ENCODE measurements at places on chromosomes 7 and 10.

- no peak for DNase-seq
Measured at GRCh38 chr10:103835096-103836050, 20.0 kb downstream of the SH3PXD2A start.

DNA sequence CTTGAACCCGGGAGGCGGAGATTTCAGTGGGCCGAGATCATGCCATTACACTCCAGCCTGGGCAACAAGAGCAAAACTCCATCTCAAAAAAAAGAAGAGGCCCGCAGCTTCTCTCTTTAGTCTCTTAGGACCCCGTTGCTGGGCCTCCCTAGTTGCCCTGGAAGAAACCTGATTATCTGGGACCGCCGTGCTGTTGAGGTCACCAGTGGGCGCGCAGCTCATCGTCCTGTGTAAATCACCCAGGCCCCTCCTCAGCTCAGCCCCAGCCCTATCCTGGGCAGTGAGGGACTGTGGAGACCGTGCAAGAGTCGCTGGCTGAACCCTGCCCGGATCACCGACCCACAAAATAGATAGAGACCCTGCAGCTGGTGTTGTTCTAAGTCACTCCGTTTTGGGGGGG is 85.0 kb downstream of the UNCX start:
- DNase-seq: no peak

DNA sequence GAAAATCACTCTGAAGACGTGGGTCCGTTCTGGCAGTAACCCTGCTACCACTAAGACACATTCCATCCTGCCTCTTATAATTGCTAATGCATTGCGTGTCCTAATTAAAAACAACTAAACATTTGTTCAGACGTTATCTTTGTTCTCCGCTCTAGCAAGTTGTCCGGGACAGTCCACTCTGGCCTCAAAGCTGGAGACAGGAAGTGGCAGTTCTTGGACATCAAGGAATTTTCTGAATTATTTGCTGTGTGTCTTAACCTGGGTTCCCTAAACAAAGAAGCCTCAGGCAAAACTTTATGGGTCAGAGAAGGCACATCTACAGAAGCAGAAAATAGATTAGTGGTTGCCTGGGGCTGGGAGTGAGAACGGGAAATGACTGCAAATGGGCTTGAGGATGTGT is 199.1 kb downstream of the CALN1 start:
- DNase-seq: no peak

- no peak for DNase-seq
Measured at GRCh38 chr7:106965108-106965507, 79.4 kb upstream of the PRKAR2B start.

DNA sequence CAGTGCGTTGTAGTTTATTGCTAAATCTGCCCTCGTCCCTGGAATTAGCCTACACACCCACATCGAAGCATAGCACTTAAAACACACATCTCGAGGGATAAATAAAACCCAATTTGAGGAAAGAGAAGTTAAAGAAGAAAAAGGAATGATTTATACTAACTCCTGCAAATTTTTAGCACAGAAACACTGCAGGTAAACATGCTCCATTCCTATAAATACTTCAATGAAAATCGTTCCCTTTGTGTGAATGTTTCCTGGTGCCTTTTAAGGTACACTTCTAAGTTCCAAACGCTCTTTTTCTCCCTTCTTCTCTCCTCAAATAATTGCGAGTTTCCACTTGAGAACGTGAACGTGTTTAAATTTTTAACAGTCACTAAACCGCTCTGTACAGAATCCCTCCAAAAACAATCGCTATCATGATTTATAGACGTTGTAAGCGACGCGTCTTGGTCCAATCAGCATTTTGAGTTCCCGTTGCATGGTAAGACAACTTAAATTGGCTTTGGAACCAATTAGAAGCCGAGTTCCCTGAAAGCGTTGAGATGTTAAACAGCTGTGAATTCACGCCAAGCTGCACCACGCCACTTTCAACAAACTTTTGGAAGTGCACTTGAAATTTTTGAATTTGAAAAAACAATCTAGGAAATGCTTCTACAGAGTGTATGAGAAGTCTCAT is 12.5 kb upstream of the EBLN1 start:
- peak; percentile 60 for DNase-seq

- DNase-seq: no peak
Measured at GRCh38 chr7:140042386-140042670, 20.4 kb downstream of the PARP12 start.

DNA sequence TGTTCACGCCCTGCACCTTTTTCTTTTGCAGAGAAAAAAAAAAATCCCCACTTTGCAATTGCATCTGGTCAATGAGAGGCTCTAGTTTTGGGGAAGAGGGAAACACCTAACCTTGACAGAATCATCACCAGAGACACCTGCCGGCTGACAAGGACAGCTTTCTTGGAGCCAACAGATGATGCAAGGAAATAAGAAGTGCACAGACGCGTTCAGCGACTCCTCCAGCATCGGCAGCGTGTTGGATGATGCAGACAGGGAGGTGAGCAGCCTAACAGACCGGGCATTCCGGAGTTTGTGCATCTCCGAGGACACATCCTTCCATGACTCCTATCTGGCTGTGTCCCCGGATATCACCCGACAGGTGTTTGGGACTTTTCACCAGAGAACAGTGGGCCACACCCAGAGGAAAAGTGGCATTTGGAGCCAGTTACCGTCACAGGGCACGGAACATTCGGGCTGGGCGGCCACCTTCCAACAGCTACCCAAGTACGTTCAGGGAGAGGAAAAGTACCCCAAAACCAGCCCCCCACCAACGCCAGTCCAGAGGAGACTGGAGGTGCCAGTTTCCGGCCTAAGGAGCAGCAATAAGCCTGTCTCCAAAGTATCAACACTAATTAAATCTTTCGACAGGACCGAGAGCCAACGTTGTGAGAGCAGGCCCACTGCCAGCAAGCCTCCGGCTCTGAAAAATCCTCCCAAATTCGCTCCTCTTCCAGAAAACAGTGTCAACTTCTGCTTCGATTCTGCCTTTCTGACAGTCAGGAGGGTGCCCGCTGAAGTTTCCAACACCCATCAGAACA is 23.6 kb downstream of the C10orf71 start:
- no peak for DNase-seq

DNA sequence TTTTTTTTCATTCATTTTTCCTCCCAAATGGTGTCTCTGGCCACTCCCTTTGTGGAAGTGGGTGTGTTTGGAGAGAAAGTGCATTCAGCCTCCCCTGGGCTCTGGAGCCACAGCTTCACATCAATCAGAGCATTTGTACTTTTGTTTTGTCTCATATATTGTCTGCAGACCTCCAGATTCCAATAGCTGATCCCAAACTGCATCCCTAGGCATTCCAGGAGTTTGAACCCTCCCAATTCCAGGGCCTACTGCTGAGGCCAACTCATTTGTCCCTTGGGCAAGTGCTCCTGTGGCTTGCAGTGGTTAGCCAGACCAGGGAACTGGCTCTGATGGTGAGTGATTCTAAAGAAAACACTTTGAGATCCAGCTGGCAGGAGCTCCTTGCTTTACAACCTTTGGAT is 163.3 kb downstream of the IPMK start:
- no peak for DNase-seq

GRCh38 chr7:139972029-139972428 is 90.7 kb downstream of the PARP12 start:
- DNase-seq: no peak

GRCh38 chr10:79424221-79425073 is 21.0 kb downstream of the ZCCHC24 start:
- no peak for DNase-seq

DNA sequence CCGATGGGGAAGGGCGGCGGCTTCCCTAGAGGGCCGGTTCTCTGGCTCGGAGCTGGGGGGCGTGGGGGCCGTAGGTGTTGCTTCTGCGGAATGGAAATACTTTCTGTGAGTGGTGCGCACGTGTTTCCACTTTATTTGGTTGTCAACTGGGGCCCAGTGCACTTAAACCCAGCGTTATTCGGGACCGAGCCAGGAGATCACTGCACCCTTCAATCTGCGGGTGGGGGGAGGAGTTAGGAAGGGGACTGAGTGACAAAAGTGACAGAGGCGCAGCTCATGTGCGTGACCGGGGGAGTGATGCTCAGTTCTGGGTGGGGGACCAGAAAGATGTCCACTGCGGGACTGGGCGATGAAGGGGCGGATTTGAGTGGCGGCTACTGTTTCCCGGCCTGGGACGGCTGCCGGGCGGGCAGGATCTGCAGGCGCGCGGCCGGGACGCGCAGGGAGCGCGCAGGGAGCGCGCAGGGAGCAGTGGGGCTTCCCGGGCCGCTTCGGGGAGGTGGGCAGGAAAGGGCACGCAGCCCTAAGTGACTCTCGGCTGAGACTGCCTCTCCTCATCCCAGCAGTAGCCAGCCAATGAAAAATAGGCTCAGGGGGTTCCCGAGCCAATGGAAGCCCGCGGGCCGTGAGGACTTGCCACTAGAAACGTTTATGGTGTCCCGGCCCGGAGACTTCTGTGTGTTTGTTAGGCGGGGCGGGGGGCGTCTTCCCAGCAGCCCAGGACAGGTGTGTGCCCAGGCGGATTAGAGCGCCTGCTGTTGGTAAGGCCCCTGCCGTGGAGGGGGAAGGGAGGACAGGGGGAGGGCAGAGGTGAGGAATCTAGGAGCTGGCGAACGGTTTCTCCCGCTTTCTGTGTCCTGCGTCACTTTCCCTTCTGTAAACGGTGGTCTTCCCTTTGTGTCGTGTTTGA is 54.3 kb upstream of the KDM7A start:
- DNase-seq: peak; percentile 17

- no peak for DNase-seq
Measured at GRCh38 chr7:29895559-29895958, 89.3 kb downstream of the WIPF3 start.

DNA sequence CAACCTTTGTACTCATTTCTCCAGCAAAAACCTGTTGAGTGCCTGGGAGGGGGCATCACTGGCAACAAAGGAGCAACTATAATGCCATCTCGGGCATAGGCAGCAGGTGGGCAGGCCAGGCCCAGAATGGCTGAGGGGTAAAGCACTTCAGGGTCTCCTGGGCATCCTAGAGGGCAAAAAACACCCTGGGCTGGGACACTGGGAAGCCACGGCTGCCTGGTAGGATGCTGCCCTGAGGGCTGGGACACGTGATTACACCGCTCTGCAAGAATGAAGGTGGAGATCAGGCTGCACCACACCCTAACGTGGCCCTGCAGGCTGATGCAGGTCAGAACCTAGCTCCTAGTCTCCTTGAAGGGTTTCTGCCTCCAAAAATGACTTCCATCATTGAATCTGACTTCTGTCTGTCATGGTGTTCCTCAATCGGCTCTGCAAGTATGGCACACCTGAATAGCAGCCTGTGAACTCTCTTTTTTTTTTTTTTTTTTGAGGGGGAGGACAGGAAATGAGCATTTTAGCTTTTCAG is 4.5 kb upstream of the TRAPPC14 start:
- peak; percentile 46 for DNase-seq

- peak; percentile 50 for DNase-seq
Measured at GRCh38 chr7:105796365-105796764, 80.0 kb downstream of the ATXN7L1 start.

DNA sequence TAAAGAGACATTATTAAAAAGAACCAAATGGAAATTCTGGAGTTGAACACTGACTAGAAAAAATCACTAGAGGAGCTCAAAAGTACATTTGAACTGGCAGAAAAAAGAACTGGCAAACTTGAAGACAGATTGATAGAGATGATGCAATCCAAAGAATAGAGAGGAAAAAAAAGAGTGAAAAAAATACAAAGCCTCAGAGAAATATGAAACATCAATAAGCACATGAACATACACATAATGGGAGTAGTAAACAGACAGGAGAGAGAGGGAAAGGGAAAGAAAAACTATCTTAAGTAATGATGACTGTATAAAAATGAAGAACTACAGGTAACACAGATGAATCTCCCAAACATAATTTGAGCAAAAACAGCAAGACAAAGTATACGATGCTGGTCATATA is 61.1 kb downstream of the CNOT4 start:
- DNase-seq: no peak

GRCh38 chr10:29452546-29452945 is 163.7 kb downstream of the LYZL1 start:
- no peak for DNase-seq

DNA sequence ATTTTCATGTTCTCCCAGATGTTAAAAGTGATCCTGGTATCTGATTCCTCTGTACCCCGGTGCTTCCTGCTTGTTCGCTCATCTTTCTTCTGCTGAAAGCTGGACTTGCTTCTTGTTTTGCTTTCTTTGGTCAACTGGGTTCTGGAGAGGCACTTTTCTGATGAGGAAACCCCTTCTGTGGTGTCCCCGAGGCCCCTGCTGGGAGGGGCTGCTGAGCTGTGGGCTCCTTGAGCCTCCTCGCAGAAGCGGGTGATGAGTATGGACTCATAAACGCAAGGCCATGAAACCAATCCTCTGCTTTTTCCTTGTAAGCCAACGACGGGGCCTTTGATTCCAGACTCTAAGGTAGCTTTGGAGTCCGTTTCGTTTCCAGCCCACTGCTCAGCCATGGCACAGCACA is 7.8 kb downstream of the WIPI2 start:
- no peak for DNase-seq

DNA sequence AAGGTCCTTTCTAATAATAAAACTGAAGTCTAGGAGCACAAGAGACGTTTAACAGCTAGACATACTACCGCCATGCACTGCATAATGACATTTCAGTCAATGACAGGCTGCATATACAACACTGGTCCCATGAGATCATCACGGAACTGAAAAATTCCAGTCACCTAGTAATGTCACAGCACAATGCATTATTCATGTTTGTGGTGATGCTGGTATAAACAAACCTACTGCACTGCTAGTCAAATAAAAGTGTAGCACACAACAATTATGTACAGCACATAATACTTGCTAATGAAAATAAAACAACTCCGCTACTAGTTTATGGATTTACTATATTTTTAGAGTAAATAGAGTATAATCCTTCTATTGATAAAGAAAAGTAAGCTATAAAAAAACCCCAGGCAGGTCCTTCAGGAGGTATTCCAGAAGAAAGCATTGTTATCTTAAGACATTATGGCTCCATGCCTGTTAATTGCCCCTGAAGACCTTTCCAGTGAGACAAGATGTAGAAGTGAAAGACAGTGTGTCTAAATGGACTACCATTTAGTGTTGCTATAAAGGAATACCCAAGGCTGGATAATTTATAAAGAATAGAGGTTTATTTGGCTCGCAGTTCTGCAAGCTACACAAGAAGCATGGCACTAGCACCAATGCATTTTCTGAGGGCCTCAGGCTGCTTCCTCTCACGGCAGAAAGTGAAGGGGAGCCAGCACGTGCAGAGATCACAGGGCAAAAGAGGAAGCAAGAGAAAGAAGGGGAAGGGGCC is 47.1 kb downstream of the HIBADH start:
- DNase-seq: peak; percentile 33

DNA sequence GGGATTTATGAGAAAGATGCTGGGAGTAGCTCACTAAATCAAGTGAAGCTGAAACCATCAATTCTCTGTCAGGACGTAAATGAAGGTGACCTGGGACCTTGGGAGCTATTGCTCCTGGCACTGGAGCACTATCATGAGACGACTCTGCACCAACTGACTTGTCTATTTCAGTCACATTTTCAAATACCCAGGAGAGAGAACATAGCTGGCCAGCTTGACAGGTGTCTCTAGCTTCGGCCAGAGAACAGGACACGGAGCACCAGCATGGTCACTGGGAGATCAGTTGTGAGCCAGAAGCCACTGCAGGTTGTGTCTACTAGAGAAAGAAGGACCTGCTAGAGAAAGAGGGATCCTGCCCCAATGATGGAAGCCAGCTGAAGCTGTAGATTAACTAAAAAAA is 17.4 kb upstream of the ATOH7 start:
- no peak for DNase-seq

GRCh38 chr10:63429281-63429680 is 36.5 kb downstream of the JMJD1C start:
- peak; percentile 53 for DNase-seq

GRCh38 chr7:70156057-70156456 is 557.8 kb downstream of the AUTS2 start:
- no peak for DNase-seq

Data from ELR (cell line).